ENCODE measurements at places on chromosomes 13 and 19.
A peak's percentile ranks its signal among the peaks of the same experiment; 100 is the strongest.

- no peak for DNase-seq
Observed at GRCh38 chr13:49517461-49517860, 21.7 kb downstream of the PHF11 start.

GRCh38 chr13:99434258-99434788 is 66.9 kb upstream of the TM9SF2 start:
- DNase-seq = no peak

DNA sequence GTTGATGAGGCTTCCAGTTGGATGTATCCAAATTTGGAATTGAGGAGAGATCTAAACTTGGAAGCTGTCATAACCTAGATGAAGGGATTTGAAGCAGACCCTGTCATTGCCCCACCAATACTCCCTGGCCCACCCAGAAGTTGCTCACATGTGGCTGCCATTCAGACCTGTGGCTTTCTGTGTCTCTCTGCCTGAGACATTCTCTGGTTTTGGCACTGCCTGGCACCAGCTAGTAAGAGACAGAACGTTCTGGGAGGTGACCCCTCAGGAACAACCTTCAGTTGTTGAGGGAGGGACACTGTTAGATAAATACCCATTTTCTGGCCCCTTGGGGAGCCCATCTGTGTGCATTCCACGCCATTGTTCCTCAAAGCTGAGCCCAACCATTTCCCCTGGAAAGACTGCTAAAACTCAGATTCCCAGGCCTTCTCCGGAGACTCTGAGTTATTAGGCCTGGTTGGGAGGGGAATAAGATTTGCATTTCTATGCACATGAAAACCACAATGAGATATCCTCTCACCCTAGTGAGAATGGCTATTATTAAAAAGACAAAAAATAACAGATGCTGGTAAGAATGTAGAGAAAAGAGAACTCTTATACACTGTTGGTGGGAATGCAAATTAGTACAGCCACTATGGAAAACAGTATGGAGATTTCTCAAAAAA is 290.4 kb downstream of the TSHZ3 start:
- no peak for DNase-seq

- no peak for DNase-seq
Observed at GRCh38 chr13:91698767-91699166, 300.3 kb downstream of the GPC5 start.

DNA sequence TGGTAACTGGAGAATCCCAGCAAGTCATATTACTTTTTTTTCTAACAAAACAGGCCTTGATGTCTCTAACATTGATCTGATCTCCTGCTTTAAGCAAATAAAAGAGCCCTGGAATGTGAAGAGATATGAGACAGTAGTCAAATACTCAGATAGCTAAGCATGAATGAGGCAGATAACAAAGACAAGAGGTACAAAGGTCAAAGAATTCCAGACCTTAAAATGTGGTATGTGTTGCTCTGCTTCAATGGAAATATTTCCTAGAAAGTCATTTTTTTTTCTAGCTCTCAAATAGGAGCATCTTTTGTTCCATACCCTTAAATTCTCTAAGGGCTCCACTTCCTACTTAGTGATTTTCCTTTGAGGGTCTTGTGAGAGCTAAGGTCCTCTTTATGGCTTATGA is 54.6 kb downstream of the ZNF254 start:
- no peak for DNase-seq

DNA sequence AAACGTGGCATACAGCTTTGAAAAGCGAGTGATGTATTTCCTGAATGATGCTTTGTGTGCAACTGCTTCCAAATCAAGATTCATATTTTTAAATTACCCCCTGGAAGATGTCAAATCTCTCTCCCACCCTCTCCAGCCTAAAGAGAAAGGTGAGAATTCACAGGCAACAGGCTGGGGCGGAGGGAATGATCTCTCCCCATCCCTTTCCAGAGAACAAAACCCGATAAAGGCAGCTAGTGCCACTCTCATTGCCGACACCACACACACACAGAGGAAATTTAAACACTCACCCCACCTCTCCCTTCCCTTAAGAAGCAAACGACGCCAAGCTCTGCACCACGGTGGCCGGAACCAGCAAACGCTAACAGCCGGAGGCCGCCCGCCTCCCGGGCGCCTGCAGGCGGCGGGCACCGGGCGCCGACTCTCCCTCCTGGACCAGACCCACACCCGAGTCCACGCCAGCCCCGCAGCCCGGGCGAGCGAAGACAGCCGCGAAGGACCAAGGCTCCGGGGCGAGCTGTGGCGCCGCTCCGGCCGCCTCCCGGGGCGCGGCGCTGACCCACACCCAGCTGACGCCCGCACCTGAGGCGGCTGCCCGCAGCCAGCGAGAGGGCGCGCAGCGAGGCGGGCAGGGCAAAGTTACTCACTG is 477 bp downstream of the LNX2 start:
- peak; percentile 1 for DNase-seq

GRCh38 chr13:26759907-26760831 is at the start of gene GPR12:
TSS of gene GPR12 (minus strand) at chr13:26760786. CDS start at chr13:26759827, 959 bp downstream.
- DNase-seq = no peak

DNA sequence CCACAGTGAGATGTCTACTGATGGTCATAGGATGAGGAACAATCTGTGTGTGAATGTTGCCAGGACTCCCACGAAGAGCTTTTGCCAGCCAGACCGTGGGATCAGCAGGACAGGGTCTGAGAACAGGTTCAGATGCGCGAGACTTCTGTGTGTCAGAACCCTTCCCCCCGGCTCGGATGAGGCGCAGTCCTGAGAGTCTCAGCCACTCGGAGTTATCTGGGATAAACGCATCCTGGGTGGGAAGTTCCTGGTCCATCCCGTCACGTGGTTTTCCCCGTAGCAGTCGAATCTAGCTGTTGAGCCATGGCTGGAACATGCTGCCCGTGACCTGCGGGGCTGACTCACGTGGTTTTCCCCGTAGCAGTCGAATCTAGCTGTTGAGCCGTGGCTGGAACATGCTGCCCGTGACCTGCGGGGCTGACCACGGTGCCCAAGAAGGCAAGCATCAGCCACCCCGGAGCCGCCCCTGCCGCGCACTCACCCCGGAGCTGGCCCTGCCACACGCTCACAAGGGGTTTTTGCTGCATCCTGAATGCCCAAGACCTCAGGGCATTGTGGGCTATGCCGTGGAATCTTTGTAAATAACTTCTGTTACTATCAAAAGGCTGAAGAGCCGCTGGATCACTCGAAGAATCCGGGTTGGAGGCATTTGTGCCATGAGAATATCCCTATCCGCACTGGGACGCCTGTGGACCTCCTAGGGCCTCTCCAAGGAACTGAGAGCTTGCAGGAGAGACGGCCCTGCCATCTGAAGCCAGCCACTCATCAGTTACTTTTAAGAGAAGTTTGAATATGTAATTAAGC is 130.8 kb upstream of the MCF2L start:
- DNase-seq = no peak

GRCh38 chr19:2013683-2013961 is 1.9 kb downstream of the BTBD2 start:
- no peak for DNase-seq

DNA sequence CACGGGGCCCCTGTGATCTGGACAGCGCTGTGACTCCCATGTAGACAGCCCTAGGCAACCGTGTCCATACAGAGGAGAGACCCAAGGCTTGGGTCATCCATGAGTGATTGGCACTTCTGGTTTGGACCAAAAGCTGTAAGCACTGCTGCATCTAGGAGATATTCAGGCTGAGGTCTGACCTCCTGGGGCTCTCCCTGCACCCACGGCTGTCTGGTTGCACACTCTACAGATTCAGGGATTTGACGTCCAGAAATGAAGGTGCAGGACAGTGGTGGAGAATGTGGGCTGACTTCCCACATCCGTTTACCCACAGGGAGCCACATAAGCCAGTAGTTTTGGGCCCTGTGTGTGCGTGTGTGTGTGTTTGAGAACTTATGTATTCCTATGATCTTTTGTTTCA is 76.2 kb upstream of the ARHGEF7 start:
- no peak for DNase-seq

- DNase-seq = no peak
Observed at GRCh38 chr13:33489563-33489962, 204.0 kb upstream of the STARD13 start.

GRCh38 chr13:44489751-44490150 is 86.4 kb downstream of the TSC22D1 start:
- DNase-seq = no peak

- DNase-seq = no peak
Observed at GRCh38 chr19:42475366-42475765, 32.6 kb upstream of the CXCL17 start.

- DNase-seq = no peak
Observed at GRCh38 chr13:21080593-21080891, 19.2 kb upstream of the LATS2 start.

- no peak for DNase-seq
Observed at GRCh38 chr19:15315101-15315500, 17.2 kb downstream of the BRD4 start.

GRCh38 chr19:46450737-46451136 is 20.6 kb downstream of the PNMA8A start:
- no peak for DNase-seq

- DNase-seq = no peak
Observed at GRCh38 chr13:44274771-44275205, 98.8 kb upstream of the SERP2 start.

DNA sequence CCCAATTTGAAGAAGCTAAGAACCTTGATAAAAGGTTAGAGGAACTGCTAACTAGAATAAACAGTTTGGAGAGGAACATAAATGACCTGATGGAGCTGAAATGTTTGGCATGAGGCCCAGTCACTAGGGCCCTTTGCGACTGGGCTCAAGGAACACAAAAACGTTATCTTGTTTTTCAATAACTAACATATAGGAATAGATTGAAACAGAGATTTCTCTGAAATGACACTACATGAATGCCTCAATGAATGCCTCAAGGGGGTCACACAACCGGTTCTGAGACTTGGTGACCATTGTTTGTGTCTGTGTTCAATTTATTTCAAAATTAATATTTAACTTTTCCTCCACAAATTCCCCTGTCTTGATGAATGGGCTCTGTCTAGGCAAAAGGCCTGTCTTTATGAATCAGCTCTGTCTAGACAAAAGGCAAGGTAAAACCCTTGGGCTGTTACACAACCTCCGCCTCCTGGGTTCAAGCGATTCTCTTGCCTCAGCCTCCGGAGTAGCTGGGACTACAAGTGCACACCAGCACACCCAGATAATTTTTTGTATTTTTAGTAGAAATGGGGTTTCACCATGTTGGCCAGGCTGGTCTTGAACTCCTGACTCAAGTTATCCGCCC is 932 bp upstream of the ZNF486 start:
- no peak for DNase-seq

GRCh38 chr19:17306285-17306714 is 628 bp downstream of the MRPL34 start:
- DNase-seq = no peak

GRCh38 chr19:50331221-50331993 is 2.2 kb upstream of the KCNC3 start:
- no peak for DNase-seq

GRCh38 chr19:17775245-17775927 is 19.6 kb upstream of the B3GNT3 start:
- DNase-seq = no peak

DNA sequence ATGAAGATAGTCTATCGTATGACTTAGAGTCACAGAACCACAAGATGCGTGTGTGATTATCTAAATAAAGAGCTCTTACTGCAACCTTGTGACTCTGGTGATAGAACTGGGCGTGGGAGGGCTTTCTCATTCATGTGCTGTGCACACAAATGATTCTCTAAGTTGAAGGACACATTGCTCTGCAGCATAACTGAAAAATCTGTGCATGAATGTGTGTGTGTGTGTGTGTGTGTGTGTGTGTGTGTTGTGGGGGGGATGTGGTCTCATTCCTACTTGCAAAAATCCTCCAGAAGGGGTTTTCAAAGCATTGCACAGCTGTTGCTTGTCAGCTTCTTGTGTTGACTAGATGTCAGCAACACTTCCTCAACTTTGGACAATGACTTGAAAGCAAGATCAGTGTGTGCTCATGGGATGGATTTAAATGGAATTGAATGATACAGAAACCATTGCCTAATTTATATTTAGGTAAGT is 22.4 kb downstream of the LRCH1 start:
- DNase-seq = no peak

DNA sequence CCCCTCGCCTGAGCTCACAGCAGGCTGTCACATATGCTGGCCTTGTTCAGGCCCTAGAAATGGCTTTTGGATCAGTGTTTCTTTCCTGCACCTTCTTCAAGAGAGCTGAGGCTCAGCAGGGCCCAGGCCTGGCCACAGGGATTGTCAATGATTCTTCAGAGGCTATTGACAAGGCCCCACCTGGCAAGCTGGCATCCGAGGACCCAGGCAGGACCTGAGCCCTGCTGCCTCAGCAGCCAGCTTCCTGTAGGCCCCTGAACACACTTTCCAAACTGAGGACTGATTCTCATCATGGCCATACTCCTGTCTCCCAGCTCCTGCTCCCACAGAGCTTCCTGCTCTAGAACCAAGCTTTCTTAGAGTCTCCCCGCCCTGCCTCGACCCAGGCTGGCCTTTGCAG is 136.8 kb downstream of the UQCRFS1 start:
- no peak for DNase-seq

DNA sequence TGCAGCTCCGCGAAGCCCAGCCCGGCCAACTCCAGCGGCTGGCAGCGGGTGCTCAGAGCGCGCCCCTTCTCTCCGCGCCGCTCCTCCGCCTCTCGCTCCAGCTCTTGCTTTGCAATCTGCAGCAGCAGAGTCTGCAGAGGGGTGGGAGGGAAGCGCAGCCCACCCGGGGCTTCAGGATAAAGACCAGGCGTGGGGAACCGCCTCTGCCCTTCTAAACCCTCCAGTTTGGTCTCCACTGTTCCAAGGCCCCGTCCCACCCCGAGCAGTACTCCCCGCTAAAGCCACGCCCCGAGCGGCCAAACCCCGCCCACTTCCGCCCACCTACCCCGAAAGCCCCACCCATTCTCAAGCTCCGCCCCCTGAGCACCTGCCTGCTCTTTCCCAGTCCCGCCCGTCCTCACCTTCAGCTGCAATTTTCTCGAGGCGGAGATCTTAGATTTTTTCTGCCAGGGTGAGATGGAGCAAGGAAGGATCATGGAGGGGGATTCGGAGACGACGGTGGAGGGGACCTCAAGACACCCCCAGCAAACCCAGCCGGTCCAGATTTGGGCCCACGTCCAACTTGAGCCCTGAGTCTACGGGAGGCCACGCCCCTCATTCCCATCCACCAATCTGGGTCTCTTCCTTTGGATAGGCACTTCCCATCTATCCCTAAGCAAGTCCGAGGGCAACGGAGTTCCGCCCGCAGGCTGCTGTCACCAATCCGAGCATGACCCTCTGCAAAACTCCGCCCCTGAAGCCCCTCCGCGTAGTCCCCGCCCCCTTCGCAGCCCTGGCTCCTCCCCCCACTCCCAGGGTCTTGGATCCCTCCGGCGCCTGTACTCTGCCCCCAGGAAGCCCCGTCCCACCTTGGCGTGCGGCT is 1.1 kb downstream of the TNNI3 start:
- DNase-seq = no peak

GRCh38 chr13:66560189-66560588 is 669.9 kb downstream of the PCDH9 start:
- no peak for DNase-seq
